ENCODE measurements at places on chromosomes 2 and 18.

DNA sequence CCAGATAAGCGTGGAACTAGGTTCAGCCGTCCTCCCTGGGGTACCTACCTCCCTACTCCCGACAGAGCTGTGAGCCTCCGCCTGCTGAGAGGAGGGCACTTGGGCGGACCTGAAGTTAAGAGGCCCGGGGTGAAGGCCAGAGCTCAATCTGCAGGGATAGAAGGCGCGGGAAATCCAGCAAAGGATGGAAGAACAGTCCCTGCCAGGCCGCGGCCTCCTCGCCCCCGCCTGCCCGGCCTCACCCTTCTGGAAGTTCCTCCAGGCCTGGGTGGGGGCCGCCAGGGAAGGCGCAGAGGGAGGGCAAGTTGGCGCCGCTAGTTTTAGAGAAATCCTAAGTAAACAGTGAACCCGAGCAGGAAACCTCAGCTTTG is 13.0 kb downstream of the EN1 start:
- DNase-seq = no peak

GRCh38 chr18:24262087-24262486 is 123.2 kb downstream of the CABYR start:
- DNase-seq = no peak

- DNase-seq = no peak
Observed at GRCh38 chr2:197113275-197113711, 186.8 kb upstream of the PGAP1 start.

- no peak for DNase-seq
Observed at GRCh38 chr2:9697909-9698308, 67.1 kb upstream of the YWHAQ start.

GRCh38 chr2:8119782-8120505 is 561.9 kb upstream of the ID2 start:
- no peak for DNase-seq

- DNase-seq = no peak
Observed at GRCh38 chr18:55334875-55335274, 253.1 kb downstream of the TCF4 start.

Measured in GF-D8 (cell line).